ENCODE measurements at places on chromosomes 7 and 10. TPM values are rescaled to one million over a fixed set of nuclear protein-coding genes. Genes with fewer than 3 reads are reported as not detected.

HACD1 gene
- polyA plus RNA-seq: 0.53 TPM

LYZL1 gene
- not detected for polyA plus RNA-seq

DPP6 gene
- not detected for polyA plus RNA-seq

FXYD4 gene
- polyA plus RNA-seq: not detected

DNTT gene
- polyA plus RNA-seq: not detected

C10orf67 gene
- polyA plus RNA-seq: not detected

NUP205 gene
- polyA plus RNA-seq: 15.2 TPM

ST8SIA6 gene
- polyA plus RNA-seq: not detected

TTYH3 gene
- polyA plus RNA-seq: 17.4 TPM

GRCh38 chr10:99528494-99529441, 4.0 kb upstream of the NKX2-3 start:
- H3K27ac ChIP-seq: no peak overlapping the region
- H3K27me3 ChIP-seq: peaks cover 62% of the 10 kb centered on the region
- peak overlapping the region; percentile 56 for H3K4me3 ChIP-seq
- DNase-seq: no peak
- H3K4me1 ChIP-seq: peaks cover 60% of the 10 kb centered on the region

DNA sequence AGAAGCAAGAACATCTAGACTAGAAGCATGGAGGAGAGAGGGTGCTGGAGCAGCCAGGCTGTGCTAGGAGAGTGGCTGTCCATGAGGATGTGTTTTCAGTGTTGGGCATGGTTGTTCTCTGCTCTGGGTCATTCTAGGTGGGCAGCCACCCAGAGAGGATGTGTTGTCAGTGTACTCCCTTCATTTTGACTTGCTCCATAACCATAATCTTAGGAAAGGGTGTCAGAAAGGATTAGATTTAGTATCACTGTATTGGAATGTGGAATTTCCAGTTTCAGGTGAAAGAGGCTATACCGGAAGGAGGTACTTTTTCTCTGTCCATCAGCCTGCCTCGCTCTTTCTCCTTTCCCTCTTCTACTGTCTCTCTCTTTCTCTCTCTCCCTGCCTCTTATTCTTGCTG, 474.5 kb upstream of the PODXL start:
- no peak overlapping the region for H3K4me3 ChIP-seq
- no peak for DNase-seq
- no peaks in the 10 kb centered on the region for H3K36me3 ChIP-seq
- H3K27me3 ChIP-seq: no peaks in the 10 kb centered on the region

DNA sequence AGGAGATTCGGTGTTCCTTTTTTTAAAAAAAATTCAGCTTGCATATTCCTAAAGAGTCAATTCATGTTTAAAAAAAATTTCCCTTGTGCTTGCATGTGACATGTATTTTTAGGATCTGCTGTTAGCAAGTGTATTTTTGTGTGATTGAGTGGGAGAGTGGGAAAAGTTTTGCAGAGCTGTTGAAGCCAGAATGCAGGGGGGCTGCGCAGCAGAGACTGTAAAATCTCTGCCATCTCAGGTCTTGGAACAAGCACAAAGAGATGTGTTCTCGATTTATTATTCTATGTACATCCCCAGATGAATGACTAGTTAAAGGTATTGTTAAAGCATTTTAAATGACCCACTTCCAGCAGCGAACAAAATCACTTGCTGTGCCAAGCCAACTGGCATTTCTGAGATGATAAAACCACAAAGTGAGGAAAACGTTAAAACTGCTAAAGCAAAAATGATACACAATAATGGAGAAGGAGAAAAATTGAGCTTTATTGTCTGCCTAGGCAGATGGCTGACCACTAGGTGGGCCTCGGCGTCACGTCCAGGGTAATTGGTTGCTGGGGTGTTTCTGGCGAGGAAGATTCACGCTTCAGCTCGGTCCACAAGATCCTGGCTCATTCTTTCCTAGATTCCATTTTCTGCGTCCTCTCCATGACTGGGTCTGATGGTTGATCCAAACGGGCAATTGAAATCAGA, 67.0 kb upstream of the ATRNL1 start:
- H3K36me3 ChIP-seq: no peaks in the 10 kb centered on the region
- no peaks in the 10 kb centered on the region for H3K4me1 ChIP-seq
- no peak for DNase-seq
- no peak overlapping the region for H3K4me3 ChIP-seq

DNA sequence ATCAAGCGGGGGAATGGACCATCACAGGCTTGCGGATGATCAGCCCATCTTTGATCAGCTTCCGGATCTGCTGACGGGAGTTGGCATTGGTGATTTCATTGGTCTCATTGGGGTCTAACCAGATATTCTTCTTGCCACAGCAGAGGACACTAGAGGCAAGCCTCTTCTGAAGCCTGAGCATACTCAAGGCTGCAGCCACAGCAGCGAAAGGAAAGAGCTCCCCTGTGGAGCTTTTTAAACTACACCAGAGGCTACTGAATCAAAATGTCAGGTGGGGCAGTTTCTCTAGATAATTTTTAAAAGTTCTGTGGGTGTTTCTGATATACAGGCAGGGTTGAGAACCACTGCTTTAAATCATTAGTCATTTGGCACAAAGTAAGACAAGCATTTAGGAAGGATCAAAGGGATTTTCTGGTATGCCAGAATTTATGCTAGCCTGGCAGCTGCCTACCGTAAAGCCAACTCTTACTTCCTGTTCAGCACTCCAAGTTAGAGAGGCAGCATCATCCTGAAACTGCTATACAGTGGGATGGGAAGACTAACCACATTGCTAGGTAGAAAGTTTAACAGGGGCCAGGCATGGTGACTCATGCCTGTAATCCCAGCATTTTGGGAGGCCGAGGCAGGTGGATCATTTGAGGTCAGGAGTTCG, 7.0 kb downstream of the NAPEPLD start:
- H3K4me1 ChIP-seq: no peaks in the 10 kb centered on the region
- H3K4me3 ChIP-seq: no peak overlapping the region
- H3K27ac ChIP-seq: no peak overlapping the region
- no peaks in the 10 kb centered on the region for H3K36me3 ChIP-seq

DNA sequence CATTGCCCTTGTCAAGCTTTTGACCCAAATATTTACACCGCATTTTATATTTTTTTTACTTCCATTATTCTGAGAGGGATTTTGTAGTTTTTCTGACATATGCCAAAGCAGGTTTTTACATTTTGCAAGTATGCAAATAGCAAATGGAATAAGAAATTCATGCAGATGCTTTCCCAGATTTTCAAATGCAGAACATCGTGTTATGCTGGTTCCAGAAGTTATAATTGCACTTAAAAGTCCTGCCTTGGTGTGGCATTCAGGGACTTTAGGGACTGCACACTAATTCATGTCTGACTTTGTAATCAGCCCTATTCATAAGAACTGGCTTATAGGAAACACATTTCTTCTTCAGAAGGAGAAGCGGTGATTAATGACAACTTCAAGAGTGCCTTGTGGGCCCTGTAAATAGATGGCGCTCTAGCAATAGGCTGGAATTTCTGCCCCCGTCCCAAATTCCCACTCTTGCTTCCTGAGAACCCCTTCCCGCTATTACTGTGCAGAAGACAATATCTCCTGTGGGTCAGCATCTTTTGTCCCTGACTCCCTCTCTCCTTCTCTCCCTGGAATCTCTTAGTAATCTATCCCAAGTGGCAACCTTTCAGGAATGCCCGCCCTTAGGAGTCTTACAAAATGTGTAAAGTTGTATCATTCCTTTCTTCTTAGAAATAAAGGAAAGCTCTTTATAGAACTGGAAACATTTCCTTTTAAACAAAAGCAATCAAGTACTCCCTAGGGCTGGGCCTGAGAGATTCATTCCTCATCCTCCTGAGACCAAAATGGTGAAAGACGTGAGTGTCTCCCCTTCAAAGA, 264.0 kb downstream of the INHBA start:
- H3K27me3 ChIP-seq: no peaks in the 10 kb centered on the region
- no peak for DNase-seq

DNA sequence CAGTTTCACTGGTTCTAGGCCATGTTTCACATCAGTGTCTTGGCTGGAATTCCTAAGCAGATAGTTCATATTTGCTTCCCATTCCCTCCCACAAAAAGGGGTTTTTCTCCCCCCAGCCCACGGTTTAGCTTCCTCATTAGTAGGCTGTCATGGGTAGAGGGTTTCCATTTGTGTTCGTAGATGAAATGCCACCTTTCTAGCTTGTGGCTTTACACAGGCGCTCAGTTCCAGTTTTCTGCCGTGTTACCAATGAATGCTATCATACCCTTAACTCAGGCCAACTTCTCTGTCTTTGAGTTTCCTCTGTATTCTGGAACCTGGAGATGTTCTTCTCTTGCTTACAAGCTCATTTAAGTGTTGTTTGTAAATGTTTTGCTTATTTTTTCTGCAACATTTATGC, 26.8 kb downstream of the CALD1 start:
- no peak for DNase-seq
- no peak overlapping the region for H3K27ac ChIP-seq
- no peaks in the 10 kb centered on the region for H3K36me3 ChIP-seq
- H3K4me1 ChIP-seq: no peaks in the 10 kb centered on the region
- H3K27me3 ChIP-seq: no peaks in the 10 kb centered on the region

DNA sequence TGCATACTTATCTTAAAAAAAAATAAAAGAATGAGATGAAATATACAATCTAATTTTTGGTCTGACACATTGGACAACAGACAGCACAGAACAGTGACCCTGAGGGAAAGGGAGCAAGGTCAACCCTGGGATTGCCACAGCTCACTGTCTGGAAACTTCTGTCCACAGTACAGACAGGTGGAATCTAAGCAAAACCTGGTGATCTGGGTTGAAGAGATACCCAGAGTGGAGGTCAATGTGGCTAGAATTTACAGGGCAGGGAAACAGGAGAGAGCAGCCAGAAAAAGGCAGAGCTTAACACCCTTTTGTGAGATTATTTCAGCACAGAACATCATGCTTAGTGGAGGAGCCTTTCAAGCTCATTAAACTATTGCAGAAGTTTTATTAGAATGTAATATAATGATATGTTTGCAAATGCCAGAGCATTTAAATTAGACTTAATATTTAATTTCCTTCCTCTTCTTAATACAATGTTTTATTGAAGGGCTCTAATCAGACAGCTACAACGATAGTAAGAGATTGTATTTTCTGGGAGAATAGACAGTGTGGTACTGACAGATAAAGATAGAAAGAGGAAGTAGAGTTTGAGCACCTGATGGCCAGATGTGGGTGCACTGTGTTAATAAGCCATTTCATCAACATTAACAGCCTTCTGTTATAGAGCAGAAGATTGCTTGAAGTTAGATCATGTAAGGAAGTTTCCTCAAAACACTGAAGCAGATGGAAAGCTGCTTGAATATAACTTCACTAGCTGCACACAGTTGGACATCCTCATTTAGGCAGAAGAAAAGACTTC, 309.4 kb downstream of the HGF start:
- no peaks in the 10 kb centered on the region for H3K27me3 ChIP-seq
- no peak for DNase-seq
- H3K36me3 ChIP-seq: no peaks in the 10 kb centered on the region
- no peaks in the 10 kb centered on the region for H3K4me1 ChIP-seq
- no peak overlapping the region for H3K27ac ChIP-seq
- no peak overlapping the region for H3K4me3 ChIP-seq

GRCh38 chr7:157570531-157571200, 233.9 kb downstream of the DNAJB6 start:
- peaks cover 16% of the 10 kb centered on the region for H3K4me1 ChIP-seq
- no peaks in the 10 kb centered on the region for H3K27me3 ChIP-seq
- no peak overlapping the region for H3K27ac ChIP-seq
- DNase-seq: no peak
- H3K4me3 ChIP-seq: no peak overlapping the region

GRCh38 chr7:135231686-135232085, 2.0 kb upstream of the STRA8 start:
- no peaks in the 10 kb centered on the region for H3K4me1 ChIP-seq
- no peaks in the 10 kb centered on the region for H3K27me3 ChIP-seq
- H3K36me3 ChIP-seq: no peaks in the 10 kb centered on the region
- H3K27ac ChIP-seq: no peak overlapping the region

- no peaks in the 10 kb centered on the region for H3K4me1 ChIP-seq
- no peak for DNase-seq
- no peak overlapping the region for H3K27ac ChIP-seq
- no peaks in the 10 kb centered on the region for H3K27me3 ChIP-seq
Observed at GRCh38 chr10:105837951-105838350, 1196.9 kb downstream of the SORCS3 start.

DNA sequence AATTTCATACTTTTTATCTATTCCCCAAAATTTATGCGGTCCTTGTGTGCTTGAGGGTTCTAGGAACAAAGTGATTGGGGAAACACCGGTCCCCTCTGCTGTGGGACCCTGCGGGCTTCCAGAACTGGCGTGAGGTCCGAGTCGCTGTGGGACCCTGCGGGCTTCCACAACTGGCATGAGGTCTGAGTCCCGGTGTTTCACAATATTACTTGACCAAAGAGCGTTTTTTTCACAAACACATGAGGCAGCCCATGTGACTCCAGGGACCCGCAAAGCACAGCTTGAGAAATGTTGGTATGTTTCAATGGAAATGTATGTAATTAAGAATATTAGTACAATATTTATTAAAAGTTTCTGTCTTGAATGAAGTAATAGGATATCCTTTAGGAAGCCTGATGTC, 212.2 kb downstream of the MGMT start:
- H3K27ac ChIP-seq: no peak overlapping the region
- no peaks in the 10 kb centered on the region for H3K36me3 ChIP-seq
- DNase-seq: no peak
- H3K27me3 ChIP-seq: no peaks in the 10 kb centered on the region

GRCh38 chr7:141325275-141325674, 225.9 kb upstream of the AGK start:
- H3K4me3 ChIP-seq: no peak overlapping the region
- no peak for DNase-seq
- H3K27ac ChIP-seq: no peak overlapping the region
- no peaks in the 10 kb centered on the region for H3K4me1 ChIP-seq

GRCh38 chr7:142671506-142671905, 77.8 kb upstream of the PRSS1 start:
- no peak overlapping the region for H3K4me3 ChIP-seq
- no peak for DNase-seq
- no peak overlapping the region for H3K27ac ChIP-seq
- peaks cover 24% of the 10 kb centered on the region for H3K4me1 ChIP-seq
- no peaks in the 10 kb centered on the region for H3K36me3 ChIP-seq

DNA sequence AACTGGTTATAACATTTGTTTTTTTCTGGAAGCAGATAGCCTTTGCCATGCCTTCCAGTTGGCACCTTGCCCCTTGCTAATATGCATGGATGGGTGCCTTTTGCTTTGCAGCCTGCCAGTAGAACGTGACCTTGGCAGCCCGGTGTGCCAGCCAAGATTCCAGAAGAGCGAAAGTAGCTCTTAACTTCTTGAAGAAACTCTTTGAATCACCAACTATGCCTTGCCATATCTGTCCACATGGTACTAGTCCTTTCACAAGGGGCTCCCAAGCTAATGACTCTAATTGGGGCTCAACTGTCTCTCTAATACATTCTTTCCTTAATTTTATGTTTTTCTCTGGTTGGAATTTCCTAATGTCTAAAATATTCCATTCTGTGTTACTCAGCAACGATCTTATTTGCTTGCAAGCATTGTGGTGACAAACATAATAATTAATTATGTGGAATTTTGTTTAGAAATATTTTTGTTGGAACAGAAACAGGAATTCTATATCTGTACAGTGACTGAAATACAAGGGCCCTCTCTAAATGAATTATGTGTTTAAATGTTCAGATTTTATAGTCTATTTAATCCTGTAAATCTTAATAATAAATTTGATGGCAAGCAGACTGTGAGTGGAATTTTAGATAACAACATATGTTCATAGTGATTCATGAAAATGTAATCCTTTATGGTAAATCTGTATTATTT, 45.8 kb downstream of the HDAC9 start:
- H3K4me1 ChIP-seq: no peaks in the 10 kb centered on the region
- DNase-seq: no peak
- H3K27me3 ChIP-seq: no peaks in the 10 kb centered on the region
- no peak overlapping the region for H3K4me3 ChIP-seq
- peaks cover 10% of the 10 kb centered on the region for H3K36me3 ChIP-seq
- H3K27ac ChIP-seq: no peak overlapping the region

GRCh38 chr7:4021413-4021812, 660.7 kb upstream of the FOXK1 start:
- H3K27me3 ChIP-seq: no peaks in the 10 kb centered on the region
- no peaks in the 10 kb centered on the region for H3K4me1 ChIP-seq
- no peak overlapping the region for H3K27ac ChIP-seq
- H3K4me3 ChIP-seq: no peak overlapping the region
